NCI-H524 (cell line): ENCODE measurements at places on chromosomes 1 and 21.

- no peak for DNase-seq
Measured at GRCh38 chr1:38258085-38258627, 211.6 kb upstream of the POU3F1 start.

DNA sequence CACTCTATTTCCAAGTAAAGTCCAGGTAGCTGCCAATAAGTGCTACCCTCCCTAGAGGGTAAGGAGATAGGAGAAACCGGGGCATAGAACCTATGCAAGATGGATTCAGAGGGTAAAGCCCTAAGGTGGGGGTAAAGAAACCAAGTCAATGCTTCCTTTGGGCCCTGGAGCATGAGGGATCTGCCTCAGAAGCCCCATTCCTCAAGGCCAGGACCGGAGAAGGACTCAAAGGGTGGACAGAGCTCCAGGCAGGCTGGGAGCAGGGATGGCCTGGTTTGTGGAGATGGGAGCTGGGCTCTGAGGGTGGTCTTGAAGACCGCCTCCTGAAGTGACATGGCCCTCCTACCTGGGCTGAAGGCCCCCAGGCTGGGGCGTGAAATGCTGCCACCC, 3.9 kb downstream of the EPHA2 start:
- DNase-seq, result no peak

GRCh38 chr1:115650961-115651360, 9.2 kb downstream of the VANGL1 start:
- no peak for DNase-seq

GRCh38 chr1:80837066-80837465, 963.7 kb upstream of the ADGRL2 start:
- DNase-seq, result peak; percentile 90

GRCh38 chr21:28742527-28742926, 250.2 kb downstream of the LTN1 start:
- peak; percentile 41 for DNase-seq
